ENCODE measurements at places on chromosomes 11 and 22. TPM values are rescaled to one million over a fixed set of nuclear protein-coding genes. Genes with fewer than 3 reads are reported as not detected.

Gene SCARF2
- 3.0 TPM for total RNA-seq

Gene DEFB131B
- not detected for total RNA-seq

Gene MOV10L1
- total RNA-seq = not detected

GRCh38 chr11:16778286-16778685, 39.8 kb downstream of the C11orf58 start:
- DNase-seq = no peak

GRCh38 chr11:18277565-18278271, 11.7 kb downstream of the SAA1 start:
- DNase-seq = no peak

Gene STK33
- 23.9 TPM for total RNA-seq

Gene SC5D
- total RNA-seq = 24.4 TPM

GRCh38 chr11:8207080-8208000, 38.5 kb upstream of the RIC3 start:
- DNase-seq = no peak

- no peak for DNase-seq
Observed at GRCh38 chr11:115627666-115628460, 123.6 kb upstream of the CADM1 start.

GRCh38 chr11:58394195-58394594, 12.5 kb downstream of the OR5B3 start:
- DNase-seq = no peak

Gene EFEMP2
- 83.1 TPM for total RNA-seq

DNA sequence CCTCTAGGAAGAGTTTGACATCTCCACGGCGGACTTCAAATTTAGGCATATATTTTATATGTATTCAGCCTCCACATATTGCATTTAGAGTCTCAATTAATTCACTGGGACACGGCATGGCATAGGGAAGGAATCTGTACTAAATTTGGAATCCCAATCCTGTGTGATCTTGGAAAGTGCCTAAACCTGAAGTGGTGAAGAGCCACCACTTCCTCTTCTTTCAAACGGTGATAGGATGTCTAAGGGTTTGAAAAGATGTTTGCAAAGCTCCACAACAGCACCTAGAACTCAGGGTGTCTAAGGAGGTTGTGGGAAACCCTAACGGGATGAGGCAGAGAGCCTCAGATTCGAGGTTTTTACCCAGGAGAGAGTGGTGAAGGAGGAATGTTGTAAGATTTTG, 1.0 kb upstream of the L3MBTL2 start:
- DNase-seq = no peak

GRCh38 chr11:101916422-101916821, at the start of gene ANGPTL5:
Gene ANGPTL5 (minus strand): TSS chr11:101916522. CDS start chr11:101907909, 8,613 bp downstream.
- DNase-seq = no peak

Gene TBX10
- 0.41 TPM for total RNA-seq

DNA sequence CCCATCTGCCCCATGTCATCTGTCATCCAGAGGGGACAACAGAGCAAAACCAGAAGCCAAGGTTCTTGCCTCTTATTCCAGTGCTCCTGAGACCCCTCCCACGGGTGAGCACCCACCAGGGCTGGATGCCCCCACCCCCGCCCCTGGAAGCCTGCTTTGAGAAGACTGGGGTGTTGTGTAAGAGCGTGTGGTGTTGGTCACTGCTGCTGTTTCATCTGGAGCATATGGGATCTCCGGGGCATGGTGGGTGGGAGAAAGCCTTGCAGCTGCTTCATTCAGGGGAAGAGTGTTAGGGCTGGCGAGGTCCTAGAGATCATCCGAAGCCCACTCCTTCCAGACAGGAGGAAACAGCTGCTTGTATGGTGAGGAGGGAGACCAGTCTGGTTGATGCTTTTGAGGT, 54.1 kb downstream of the CHRDL2 start:
- no peak for DNase-seq

GRCh38 chr11:19472679-19473078, 231.9 kb upstream of the E2F8 start:
- DNase-seq = no peak

Gene TEX54
- total RNA-seq = not detected

GRCh38 chr22:50274311-50274710, 4.1 kb upstream of the MAPK11 start:
- DNase-seq = no peak

GRCh38 chr11:123301013-123301591, 106.1 kb upstream of the CLMP start:
- DNase-seq = no peak

- no peak for DNase-seq
Observed at GRCh38 chr11:41803895-41804294, 344.4 kb upstream of the LRRC4C start.

Gene KRTAP5-1
- not detected for total RNA-seq

Gene FAM180B
- 0.22 TPM for total RNA-seq

GRCh38 chr11:92473736-92474135, 249.1 kb downstream of the FAT3 start:
- no peak for DNase-seq

- DNase-seq = no peak
Observed at GRCh38 chr11:58639103-58639502, 16.6 kb downstream of the CNTF start.

DNA sequence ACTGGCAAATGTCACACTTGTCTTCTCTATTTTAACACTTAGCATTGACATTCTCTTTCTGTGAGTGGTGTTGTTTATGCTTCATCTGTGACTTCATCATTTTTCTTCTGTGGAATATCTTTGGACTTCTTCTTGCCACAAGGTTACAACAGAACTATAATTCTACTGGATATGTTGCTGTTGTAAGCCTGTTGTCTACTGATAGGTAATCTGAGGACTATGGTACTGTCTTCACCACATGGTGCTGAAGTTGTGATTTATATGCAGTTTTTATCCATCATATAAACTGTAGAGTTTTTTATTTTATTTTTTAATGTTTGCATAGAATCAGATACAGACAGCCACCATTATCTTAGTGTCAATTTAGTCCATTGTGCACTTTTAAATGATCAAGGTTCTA, 622.2 kb upstream of the CNTN5 start:
- DNase-seq = no peak

GRCh38 chr22:25493794-25494193, 70.7 kb upstream of the GRK3 start:
- DNase-seq = no peak

All from Right ventricle myocardium inferior (tissue), 1 donor.